Hippocampal formation (tissue), 2 donors: ENCODE measurements at places on chromosomes 6 and 20.

GRCh38 chr6:162345051-162345511, 382.5 kb downstream of the PRKN start:
- DNase-seq, result no peak

DNA sequence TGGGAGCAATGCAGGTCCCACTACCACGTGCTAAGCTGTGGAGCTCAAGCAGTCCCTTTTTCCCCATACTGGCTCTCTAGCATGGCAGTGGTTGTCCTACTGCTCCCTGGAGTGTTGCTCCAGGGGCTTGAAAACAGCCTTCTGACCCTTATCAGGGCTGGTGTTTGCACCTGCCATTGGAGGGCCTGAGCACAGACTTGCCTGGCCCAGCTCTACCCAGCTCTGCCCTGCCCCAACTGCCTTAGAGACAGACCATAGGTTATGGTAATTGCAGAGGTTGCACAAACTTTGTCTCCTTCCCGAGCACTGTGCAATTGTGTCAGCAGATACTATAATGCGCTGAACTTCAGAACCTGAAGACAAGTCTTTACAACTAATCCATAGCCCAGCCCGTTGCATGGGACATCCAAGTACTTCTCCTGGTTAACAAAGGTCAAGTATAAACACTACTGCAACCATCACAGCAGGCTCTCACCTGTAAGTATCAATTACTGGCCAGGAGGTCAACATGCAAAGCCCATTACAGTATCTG, 58.7 kb downstream of the PDSS2 start:
- DNase-seq, result no peak

DNA sequence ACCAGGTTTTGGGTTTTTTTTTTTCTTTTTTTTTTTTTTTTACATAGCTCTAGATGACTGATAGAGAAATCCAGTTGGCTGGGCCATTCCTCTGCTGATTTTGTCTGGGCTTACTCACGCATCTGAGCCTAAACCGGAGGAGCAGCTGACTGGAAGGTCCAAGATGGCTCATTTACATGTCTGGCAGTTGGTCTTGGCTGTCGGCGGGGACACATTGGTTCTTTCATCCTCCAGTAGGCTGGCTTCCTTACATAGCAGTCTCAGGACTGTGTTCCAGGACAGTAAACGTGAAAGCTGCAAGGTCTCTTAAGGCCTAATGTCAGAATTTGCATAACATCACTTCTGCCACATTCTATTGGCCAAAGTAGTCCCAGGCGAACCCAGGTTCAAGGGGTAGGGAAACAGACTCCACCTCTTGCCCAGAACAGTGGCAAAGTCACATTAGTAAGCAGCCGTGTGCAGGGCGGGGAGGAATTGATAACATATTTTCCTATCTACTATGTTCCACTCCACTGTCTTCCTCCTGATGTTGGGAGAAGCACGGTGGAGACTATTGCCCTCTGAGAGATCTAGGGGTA, 87.0 kb downstream of the CDH22 start:
- peak; percentile 47 for DNase-seq

- DNase-seq, result no peak
These were observed 43.2 kb upstream of the OSTM1 start for GRCh38 chr6:108117427-108118358.

- DNase-seq, result no peak
These were observed 40.5 kb downstream of the SCP2D1 start for GRCh38 chr20:18853946-18854646.

DNA sequence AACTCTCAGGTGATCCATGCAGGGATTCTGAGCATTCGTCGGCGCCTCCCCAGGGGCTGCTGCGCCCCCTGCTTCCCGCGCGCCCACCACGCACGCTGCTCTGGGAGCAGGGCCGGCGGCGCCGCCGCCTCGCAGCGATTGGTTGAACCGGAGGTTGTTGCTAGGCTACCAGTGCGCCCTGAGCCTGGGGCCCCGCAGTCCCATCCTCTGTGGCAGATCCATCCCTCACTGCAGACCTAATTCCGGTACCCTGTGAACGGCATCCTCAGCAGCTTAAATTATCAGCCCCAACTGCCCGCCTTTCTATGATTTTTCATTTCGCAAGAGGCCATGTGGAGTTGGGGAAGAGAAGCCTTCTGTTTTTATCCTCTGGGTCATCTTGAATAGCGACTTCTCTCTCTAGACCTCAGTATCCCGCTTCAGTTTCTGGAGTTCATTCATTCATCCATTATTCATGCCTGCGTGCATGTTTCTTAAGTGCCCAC, 15.4 kb downstream of the PNPLA1 start:
- DNase-seq, result no peak

- DNase-seq, result no peak
These were observed 656.7 kb upstream of the ID4 start for GRCh38 chr6:19180348-19181072.

DNA sequence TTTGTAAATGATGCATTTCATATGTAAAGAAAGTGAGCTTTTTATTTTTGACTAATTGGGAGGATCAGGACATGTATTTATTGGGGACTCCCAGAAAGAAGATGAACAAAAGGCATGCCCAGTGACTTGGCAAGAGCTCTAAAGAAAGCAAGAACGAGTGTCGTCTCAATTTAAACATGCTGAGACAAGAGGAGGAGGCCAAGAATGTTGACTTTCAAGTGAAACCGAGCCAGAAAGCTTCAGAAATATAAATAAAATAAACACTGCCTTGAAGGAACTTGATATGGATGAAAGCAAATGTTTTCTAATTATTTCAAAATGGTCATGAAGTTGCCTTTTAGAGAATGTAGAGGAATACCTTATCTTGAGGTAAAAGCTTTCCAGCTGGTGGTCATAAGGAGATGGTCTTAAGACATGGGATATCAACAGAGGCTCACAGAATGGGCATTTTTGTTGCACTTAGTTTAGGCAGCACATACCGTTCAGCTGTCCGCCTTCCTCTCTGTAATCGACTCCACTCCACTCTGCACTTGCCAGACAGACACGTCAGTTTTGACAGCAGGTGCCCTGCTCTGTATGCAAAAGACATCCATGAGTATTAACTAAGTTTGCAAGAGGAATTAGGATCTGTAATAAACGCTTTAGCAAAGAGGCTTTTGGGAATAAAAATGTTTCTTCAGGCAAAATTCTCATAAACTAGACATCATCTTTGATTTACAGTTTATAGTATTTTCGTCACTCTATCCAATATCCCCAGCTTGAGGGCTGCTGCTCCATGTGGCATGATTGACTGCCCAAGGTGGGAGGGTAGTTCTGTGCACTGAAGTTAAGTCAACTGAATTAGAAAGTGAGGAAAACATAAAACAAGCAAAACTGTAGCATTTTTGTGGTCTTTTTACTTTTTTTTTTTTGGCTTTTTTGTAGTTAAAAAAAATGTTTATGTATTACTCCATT, 613.1 kb downstream of the PKHD1 start:
- no peak for DNase-seq

GRCh38 chr20:4956200-4956810, 45.0 kb downstream of the SLC23A2 start:
- DNase-seq, result no peak

DNA sequence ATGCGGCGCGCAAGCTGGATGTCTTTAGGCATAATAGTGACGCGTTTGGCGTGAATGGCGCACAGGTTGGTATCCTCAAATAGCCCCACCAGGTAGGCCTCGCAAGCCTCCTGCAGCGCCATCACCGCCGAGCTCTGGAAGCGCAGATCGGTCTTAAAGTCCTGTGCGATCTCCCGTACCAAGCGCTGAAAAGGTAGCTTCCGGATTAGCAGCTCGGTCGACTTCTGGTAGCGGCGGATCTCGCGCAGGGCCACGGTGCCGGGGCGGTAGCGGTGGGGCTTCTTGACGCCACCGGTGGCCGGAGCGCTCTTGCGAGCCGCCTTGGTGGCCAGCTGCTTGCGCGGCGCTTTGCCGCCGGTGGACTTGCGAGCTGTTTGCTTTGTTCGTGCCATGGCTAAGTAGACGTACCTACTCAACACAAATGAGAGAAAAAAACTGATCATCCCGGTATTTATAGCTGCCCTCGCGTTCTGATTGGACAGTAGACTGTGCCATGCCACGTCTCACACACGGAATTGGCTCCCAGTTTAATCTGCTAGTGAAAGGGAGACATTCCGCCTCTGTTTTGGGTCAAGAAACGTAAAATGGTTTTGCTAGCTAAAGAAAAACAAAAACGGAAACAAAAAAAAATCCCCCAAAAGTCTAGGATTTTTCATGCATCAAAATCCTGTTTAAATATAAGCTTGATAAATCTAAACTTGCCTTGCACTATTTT, 40.1 kb downstream of the OR2B2 start:
- DNase-seq, result peak; percentile 26

DNA sequence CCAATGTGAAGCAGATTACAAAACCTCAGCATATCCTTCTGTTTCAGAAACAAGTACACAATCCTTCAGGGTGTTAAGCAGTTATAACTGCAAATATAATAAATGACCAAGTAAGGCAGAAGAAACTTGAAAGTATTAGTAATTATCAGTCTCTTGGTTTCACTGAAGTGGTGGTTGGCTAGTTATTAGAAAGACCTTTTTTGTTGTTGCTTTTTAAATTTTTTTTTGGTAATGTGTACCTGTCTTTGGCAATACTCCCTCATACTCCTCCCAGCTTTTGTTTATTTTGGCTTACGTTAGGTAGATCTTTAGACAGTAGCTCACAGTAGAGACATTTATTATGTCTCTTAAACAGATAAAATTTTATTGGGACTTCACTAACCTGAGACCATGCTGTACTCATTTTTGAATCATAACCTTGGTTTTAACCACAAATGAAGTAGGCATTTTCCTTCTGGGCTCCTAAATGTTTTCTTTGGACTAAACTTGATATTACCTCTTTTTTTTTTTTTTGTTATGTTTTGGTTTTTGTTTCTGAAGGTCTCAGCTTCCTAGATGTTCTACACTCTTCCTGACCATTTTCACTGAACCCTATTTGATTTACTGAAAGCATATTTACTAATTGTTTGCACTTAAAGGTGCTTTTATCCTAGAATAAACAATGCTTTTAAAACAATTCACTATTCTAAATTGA, 6.4 kb downstream of the CD2AP start:
- DNase-seq, result no peak

GRCh38 chr6:16651871-16652270, 109.4 kb downstream of the ATXN1 start:
- no peak for DNase-seq

GRCh38 chr20:20173254-20173653, 120.9 kb downstream of the CFAP61 start:
- no peak for DNase-seq

DNA sequence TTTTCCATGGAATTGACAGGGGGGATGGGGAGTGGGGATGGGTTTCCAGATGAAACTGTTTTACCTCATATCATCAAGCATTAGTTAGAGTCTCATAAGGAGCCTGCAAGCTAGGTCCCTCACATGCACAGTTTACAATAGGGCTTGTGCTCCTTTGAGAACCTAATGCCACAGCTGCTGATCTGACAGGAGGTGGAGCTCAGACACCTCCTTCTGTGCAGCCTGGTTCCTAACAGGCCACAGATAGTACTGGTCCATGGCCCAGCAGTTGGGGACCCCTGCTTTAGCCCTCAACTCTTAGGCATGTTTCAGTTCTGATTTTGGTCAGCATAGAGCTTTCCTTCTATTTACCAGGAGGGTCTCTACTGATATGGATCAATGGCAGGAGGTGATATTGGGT, 251.6 kb downstream of the LAMA2 start:
- DNase-seq, result no peak

- no peak for DNase-seq
These were observed 320.0 kb downstream of the NKAIN2 start for GRCh38 chr6:124123617-124124209.

GRCh38 chr20:57743450-57744095, 33.8 kb upstream of the PMEPA1 start:
- no peak for DNase-seq

- no peak for DNase-seq
These were observed 180.1 kb upstream of the PDE10A start for GRCh38 chr6:165843121-165843520.

- no peak for DNase-seq
These were observed 1.6 kb downstream of the STX7 start for GRCh38 chr6:132511210-132511830.

- no peak for DNase-seq
These were observed 529 bp upstream of the ENPP4 start for GRCh38 chr6:46129291-46129628.

DNA sequence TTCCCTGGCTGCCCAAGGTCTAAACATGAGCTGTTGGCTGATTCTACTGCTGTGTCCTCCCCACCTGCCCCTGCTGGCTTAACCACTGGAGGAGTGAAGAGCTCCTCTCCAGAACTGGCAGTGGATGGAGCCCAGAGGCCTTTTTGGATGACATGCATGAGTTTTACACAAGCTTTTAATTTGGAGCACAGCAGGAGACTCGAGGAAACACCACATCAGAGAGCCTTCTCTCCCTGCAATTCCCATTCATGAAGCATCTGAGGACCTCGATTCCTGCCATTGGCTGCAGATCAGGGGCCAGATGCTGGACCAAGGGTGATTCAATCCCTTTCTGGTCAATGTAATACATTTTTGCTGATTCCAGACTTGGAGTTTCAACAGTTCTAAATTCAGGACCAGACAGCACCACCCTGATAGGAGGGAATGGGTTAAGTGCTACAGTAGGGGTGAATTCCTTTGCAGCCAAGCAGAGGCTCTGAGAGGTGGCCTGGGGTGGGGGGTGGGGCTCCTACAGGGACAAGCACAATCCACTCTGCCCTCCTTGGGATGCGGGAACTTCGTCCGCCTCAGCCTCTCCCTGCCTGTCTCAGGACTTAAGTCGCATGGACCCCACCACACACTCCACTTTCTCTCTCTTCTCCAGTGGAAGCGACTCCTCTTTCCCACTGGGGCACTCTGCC, 599 bp upstream of the PSORS1C1 start:
- DNase-seq, result no peak

- no peak for DNase-seq
These were observed 5.1 kb downstream of the LPIN3 start for GRCh38 chr20:41345729-41346067.

DNA sequence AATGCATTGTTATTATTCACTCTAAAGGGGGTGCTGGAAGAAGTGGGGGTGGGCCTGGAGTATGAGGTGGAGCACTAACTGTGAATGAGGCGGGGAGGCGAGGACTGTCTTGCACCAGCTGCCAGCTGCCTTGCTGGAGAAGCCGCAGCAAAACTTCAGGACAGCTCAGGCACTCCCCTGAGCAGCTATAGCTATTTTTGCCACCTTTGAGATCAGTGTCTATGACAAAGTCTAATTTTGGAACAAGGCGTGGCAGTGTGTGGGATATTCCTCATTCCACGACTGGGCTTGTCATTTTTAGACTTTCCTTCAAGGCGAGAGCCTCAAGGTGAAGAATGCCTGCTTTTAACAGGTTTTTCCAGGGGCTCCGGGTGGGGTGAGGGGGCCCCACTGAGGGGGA, 143.8 kb downstream of the DOK5 start:
- no peak for DNase-seq

- DNase-seq, result no peak
These were observed 63.2 kb upstream of the DUSP22 start for GRCh38 chr6:228881-229651.

DNA sequence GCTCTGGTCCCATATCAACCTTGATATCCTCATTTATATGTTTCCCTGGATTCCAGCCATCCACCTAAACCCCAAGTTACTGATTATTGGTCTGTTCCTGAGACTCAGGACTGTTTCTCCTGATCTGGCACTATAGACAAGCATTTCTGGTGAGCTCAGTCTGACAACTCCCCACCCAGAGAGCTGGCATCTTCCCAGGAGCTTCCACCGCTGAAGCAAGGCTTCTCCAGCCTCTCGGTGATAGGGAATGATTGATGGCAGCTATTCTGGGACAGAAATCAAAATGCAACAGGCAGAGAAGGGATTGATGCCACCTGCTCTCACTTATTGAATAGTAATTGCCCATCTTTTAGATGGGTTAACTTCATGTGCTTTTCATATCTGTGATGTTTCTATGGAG, 169.7 kb upstream of the GGTLC1 start:
- DNase-seq, result no peak
